ENCODE measurements at places on chromosomes 11 and 22. TPM values are rescaled to one million over a fixed set of nuclear protein-coding genes. Genes with fewer than 3 reads are reported as not detected.

Gene ZMAT5
- polyA plus RNA-seq = 47.7 TPM

Gene H19
- polyA plus RNA-seq = 140 TPM

Gene TESMIN
- 3.8 TPM for polyA plus RNA-seq

Gene CHRM1
- polyA plus RNA-seq = 0.22 TPM

Gene CNGA4
- not detected for polyA plus RNA-seq

Gene CRYBB3
- 5.3 TPM for polyA plus RNA-seq

Gene TMEM86A
- polyA plus RNA-seq = 17.1 TPM

Gene OR2AG1
- not detected for polyA plus RNA-seq

Gene CALCA
- polyA plus RNA-seq = 29.8 TPM

All from kidney (tissue), 22 donors.